ENCODE measurements at places on chromosomes 12 and 14. TPM values are rescaled to one million over a fixed set of nuclear protein-coding genes. Genes with fewer than 3 reads are reported as not detected.

The RNASE3 gene
- polyA plus RNA-seq, result 1.5 TPM

The HOXC4 gene
- 59.0 TPM for polyA plus RNA-seq

The HNF1A gene
- polyA plus RNA-seq, result 21.6 TPM

DNA sequence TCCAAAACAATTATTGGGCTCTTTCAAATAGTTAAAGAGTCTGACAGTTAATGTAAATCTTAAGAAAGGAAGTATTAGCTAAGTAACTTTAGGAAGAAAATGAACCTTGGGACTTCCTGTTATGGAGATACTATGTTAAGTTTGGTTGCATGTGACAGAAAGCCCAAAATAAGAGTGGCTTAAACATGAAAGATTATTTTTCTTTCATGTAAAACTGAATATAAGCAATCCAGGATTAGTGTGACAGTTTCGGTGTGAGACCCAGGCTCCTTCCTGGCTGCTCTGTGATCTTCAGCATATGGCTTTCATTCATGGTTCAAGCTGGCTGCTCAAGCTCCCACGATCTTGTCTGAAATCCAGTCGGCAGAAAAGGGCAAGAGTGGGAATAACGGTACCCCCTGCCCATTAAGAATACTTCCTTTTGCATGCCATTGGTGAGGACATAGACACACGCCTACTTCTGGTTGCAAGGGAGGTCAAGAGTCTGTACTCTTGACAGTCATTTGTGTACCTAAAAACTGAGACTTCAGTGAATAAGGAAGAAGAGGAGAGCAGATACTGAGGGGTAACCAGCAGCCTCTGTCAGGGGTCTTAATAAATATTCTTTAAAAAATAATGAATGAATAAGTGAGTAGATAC lies 2.2 kb upstream of the RPAP3 start:
- no peak for DNase-seq

GRCh38 chr12:56361487-56362129 lies 1.0 kb downstream of the APOF start:
- DNase-seq, result no peak

DNA sequence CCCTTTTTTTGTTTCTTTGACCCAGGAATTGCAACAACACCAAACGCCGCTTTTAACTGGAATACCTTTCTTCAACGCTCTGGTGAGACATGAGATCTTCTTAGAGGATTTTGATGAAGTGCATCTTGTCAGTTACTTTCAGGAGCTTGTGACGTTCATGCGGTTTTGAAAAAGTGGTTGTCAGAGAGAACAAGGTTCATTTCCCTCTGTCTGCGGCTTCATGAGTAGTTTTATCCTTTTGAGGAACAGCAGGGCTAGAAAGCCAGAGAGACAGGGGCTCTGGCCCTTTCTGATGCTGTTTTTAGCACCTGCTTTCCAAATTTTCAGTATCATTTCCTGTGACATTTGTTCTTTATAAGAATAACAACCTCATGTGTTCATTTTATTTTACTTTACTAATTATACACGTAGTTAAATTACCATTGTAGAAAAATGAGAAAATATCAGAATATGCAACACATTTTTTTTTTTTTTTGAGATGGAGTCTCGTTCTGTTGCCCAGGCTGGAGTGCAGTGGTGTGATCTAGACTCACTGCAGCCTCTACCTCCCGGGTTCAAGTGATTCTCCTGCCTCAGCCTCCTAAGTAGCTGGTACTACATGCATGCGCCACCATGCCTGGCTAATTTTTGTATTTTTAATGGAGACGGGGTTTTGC lies 61.8 kb downstream of the GLT1D1 start:
- no peak for DNase-seq

DNA sequence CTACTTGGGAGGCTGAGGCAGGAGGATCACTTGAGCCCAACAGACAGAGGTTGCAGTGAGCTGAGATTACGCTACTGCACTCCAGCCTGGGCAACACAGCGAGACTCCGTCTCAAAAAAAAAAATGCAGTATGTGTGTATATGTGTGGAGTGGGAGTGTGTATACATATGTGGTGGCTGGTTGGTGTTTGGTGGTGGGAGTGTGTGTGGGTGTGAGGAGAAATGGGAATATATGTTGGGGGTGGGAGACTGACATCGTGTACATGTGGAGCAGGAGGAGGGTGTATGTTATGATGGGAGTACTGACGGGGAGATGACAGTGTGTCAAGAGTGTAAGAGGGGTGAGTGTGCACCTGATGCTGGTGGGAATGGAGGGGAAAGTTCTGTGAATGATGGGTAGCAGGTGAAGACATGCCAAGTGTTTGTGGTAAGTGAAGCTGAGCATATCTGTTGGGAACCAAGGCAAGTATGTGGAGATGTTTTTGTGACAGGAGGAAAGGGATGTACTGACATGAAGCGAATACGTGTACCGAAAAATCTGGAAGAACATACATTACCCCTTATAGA lies 4.2 kb downstream of the PNMA1 start:
- DNase-seq, result no peak

Measured in renal cortex interstitium (tissue), 15 donors.